ENCODE measurements at places on chromosomes 16 and 17. TPM values are rescaled to one million over a fixed set of nuclear protein-coding genes. Genes with fewer than 3 reads are reported as not detected.

The DPEP3 gene
- not detected for total RNA-seq

DNA sequence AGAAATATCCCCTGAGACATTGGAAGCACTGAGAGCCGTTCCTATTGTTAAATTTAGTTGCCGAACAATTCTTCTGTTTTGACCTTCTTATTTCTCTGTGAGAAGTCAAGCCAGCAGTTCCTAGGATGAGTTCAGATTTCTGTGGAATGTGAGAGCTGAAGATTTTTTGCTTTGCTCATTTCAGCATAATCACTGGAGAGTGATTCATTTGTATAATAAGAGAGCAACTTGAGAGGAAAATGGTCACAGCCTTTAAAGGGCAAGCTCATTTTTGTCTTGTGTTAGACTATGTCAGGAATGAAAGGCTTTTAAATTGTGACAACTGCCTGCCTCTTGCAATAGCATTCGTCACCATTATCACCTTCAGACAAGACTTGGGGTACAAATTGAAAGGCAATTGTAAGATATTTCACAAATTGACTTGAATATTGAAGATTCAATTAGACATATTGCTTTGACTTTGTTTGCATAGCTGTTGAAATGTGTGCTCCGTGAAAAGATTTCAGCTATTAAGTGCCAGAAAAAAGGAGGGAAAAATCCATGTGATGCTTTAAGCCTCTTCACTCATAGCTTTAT, 900.0 kb upstream of the GOT2 start:
- DNase-seq = no peak

DNA sequence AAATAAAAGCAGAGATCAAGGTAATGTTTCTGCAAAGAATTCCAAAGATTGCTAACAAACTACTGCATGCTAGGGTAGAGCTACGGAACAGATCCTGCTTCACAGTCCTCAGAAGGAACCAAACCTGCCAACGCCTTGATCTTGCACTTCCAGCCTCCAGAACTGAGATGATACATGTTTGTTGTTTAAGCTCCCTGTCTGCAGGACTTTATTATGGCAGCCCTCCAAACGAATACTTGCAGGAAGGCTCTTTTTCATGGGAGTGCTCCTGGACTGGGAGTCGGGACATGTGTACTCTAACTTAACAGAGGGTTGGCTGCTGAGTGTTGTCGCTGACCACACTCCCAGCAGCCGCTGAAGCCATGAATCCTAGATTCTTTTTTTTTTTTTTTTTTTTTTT, 808.8 kb upstream of the EEF2KMT start:
- DNase-seq = no peak

DNA sequence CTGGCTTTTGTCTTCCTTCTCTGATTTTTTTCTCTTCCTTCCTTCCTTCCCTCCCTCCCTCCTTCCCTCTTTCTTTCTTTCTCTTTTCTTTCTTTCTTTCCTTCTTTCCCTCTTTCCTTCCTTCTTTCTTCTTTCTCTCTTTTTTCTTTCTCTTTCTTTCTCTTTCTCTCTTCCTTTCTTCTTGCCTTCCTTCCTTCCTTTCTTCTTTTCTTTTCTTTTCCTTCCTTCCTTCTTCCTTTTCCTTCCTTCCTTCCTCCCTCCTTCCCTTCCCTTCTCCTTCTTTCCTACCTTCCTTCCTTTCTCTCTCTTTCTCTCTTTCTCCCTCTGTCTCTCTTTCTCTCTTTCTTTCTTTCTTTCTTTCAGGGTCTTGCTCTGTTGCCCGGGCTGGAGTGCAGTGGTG, 54.4 kb downstream of the SCNN1G start:
- no peak for DNase-seq

- DNase-seq = no peak
These were observed 577 bp downstream of the GSPT1 start for GRCh38 chr16:11915114-11915643.

- no peak for DNase-seq
These were observed 256.0 kb upstream of the ELAC2 start for GRCh38 chr17:13273806-13274205.

- DNase-seq = no peak
These were observed 3.9 kb downstream of the HOXB1 start for GRCh38 chr17:48526608-48527546.

The C1QL1 gene
- 3.8 TPM for total RNA-seq

The KRT32 gene
- not detected for total RNA-seq

The KREMEN2 gene
- total RNA-seq = 3.7 TPM

GRCh38 chr16:85525420-85526184, 87.5 kb upstream of the GSE1 start:
- DNase-seq = no peak

The HBQ1 gene
- 2.2 TPM for total RNA-seq

DNA sequence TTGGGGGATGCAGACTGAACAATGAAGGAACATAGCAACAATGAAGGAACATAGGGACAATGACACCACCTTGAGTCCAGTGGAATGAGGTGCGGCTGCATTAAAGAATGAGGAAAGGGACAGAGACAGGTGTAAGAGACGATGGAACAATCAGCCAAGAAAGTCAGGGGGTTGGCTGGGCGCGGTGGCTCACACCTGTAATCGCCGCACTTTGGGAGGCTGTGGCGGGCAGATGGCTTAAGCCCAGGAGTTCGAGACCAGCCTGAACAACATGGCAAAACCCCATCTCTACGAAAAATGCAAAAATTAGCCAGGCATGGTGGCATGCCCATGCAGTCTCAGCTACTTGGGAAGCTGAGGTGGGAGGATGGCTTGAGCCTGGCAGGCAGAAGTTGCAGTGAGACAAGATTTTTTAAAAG, 13.6 kb upstream of the CBFB start:
- DNase-seq = no peak

The GPR142 gene
- not detected for total RNA-seq

GRCh38 chr17:73788111-73788510, 143.9 kb upstream of the SDK2 start:
- no peak for DNase-seq

Data from SK-MEL-5 (cell line).